GM23248 (cell line): ENCODE measurements at places on chromosomes 3 and 15. TPM values are rescaled to one million over a fixed set of nuclear protein-coding genes. Genes with fewer than 3 reads are reported as not detected.
A peak's percentile ranks its signal among the peaks of the same experiment; 100 is the strongest.

Gene NOX5
- 0.11 TPM in 1 of 2 replicates, not detected in the other for total RNA-seq

Gene ZNF660
- 0.76 and 0.97 TPM in 2 replicates for total RNA-seq

Gene TTLL13
- total RNA-seq: not detected in 2 replicates

Gene UBA5
- 46.3 and 61.2 TPM in 2 replicates for total RNA-seq

Gene C2CD4A
- total RNA-seq: not detected in 2 replicates

Gene UROC1
- total RNA-seq: not detected in 2 replicates

Gene SAMD7
- total RNA-seq: not detected in 2 replicates

Gene ABI3BP
- total RNA-seq: 6.8 and 16.8 TPM in 2 replicates

Gene PLSCR2
- total RNA-seq: not detected in 2 replicates

Gene PLA2G4B
- total RNA-seq: 1.4 TPM in 1 of 2 replicates, not detected in the other

Gene ADGRG7
- total RNA-seq: not detected in 2 replicates

Gene ARPP21
- total RNA-seq: not detected in 2 replicates

DNA sequence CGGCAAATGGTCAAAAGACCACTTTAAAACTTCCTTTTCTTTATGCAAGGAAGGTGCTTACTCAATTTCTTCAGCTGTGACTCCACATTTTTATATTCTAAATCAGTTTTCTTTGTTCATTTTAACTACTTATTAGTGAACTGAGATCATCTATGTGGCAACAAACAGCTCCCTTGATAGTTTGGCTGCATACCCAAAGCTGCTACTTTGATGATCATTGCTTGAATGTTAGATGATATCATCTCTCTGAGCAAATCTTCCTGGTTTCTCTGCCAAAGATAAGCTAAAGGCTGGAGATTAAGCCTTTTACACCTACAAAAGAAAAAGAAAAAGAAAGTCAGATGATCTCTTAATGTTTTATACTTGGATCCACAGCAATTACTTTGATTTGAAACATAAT, 95.5 kb downstream of the DPH6 start:
- peak; percentile 86 for DNase-seq

DNA sequence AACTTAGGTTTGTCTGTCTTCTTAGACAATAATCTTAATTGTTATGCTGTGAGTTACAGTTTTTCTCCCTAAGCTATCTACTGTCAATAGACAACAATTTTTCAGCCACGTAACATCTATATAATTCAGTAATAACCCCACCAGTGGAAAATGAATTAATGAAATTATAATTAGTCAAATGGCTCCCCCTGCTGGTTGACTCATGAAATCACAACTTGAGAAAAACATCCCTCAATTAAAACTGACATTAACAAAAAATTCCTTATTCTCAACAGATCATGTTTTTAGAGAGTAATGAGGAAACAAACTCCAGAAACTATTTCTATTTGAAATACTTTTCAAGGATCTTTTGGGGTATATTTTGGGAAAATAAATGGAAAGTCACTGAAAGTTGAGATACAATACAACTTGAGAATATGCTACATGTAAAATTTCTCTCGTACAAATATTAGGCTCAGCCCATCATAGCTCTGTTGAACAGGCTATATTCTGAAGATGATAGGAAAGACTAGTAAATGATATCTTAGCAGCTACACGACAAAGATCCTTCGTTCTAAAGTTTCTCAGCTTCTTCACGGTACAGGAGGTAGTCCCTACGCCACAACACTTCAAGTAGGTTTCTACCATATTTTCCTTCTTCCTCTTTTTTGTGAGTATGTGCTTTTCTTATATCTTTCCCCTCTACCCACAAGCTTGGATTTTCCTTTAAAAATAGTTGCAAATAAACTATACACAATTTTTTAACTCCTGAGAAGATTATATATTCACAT, 20.7 kb downstream of the PPP1R2 start:
- peak; percentile 67 for DNase-seq

DNA sequence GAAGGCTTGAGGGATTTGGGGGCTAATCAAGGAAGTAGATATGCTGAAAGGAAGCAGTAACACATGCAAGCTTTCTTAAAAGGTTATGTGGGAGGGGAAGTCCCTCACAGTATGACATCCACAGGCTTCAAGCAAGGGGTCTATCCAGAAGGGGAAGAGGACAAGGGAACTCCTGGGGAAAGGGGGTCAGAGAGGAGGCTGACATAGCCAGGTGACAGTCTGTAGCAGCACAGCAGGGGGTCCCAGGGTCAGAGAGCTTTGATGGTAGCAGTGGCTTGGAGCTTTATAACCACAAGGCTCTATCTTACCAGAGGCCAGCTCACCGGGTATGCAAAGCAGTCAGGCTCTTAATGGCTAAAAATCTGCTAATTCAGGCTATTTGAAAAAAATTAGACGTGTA, 150.6 kb upstream of the NSMCE3 start:
- DNase-seq: no peak

DNA sequence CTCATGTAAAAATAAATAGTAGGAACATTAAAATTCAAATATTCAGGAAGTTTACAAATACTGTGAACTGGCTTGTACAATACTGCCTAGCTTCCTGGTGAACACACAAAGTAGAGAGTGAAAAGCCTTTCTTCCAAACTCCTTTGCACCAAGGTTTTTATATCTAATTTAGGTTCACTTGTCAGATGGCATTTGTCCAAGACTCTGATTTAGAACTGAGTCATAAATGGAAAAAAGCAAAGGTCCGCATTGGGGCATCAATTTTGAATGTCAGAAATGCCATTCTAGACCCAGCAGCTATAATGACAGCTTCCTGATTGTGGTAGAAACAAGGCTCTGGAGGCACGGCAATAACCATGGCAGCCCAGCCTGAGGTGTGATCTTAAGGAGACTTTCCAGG, 160.7 kb downstream of the PDE8A start:
- DNase-seq: peak; percentile 68

GRCh38 chr3:42228796-42229195, 37.2 kb downstream of the CCK start:
- peak; percentile 13 for DNase-seq

- DNase-seq: no peak
Observed at GRCh38 chr15:76208786-76209424, 102.4 kb downstream of the ETFA start.

GRCh38 chr3:150544726-150545125, 1.6 kb downstream of the SERP1 start:
- peak; percentile 38 for DNase-seq

- DNase-seq: no peak
Observed at GRCh38 chr3:27671101-27671500, 51.0 kb downstream of the EOMES start.

- DNase-seq: peak; percentile 29
Observed at GRCh38 chr3:153617463-153617862, 455.4 kb downstream of the RAP2B start.

DNA sequence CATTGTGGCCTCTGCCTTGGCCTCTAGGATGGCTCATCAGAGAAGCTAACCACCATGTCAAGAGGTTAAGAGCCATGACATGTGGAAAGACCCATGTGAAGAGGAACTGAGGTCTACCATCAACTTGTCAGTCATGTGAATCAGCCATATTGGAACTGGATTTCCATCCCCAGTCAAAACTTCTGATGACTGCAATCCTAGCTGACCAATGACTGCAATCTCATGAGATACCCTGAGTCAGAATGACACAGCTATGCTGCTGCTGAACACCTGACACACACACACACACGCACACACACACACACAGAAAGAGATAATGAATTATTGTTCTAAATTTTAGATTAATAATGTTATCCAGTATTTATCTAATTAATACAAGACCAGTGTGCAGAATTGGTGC, 337.5 kb upstream of the LMCD1 start:
- no peak for DNase-seq

GRCh38 chr3:152696962-152697361, 138.0 kb upstream of the P2RY1 start:
- no peak for DNase-seq

DNA sequence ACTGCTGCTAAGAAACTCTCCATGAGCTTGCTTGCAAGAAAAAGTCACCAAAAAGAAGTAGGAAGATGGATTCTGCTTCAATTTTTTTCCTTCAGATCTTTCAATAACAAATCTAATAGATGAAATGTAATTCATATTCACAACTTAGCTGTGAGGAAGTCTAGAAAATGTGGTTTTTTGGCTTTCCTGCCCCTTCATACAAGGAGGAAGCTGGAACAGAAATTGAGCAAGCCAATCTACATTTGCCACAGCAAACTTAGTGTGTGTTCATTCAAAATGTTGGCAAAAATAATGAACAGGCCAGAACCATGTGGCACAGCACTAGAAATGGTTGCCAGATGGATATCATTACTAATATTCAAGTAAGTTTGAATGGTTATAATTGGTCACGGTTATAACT, 93.2 kb upstream of the NEDD4 start:
- no peak for DNase-seq

DNA sequence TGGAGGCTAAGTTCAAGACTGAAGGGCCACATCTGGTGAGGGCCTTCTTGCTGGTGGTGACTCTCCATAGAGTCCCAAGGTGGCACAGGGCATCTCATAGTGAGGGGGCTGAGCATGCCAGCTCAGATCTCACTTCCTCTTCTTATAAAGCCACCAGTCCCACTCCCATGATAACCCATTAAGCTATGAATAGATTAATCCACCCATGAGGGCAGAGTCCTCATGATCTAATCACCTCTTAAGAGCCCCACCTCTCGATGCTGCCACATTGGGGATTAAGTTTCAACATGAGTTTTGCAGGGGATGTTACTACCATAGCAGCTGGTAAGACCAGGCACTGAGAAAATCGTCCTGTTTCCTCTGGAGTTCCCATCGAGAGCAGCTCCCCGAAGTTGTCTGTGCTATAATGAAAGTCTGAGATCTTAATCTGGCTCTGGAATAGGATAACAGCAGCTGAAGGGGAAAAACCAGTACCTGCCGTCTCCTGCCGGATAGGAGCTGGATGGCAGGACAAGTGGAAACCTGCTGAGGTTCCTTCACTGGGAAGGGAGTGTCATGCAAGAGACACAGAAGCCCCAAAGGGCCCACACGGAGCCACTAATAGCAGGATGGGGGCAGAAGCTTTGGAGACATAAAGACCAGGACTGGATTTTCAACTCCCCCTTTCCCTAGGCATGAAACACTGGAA, 79.5 kb upstream of the EPHB3 start:
- no peak for DNase-seq

GRCh38 chr3:23648326-23648995, 157.3 kb upstream of the UBE2E1 start:
- DNase-seq: peak; percentile 72

DNA sequence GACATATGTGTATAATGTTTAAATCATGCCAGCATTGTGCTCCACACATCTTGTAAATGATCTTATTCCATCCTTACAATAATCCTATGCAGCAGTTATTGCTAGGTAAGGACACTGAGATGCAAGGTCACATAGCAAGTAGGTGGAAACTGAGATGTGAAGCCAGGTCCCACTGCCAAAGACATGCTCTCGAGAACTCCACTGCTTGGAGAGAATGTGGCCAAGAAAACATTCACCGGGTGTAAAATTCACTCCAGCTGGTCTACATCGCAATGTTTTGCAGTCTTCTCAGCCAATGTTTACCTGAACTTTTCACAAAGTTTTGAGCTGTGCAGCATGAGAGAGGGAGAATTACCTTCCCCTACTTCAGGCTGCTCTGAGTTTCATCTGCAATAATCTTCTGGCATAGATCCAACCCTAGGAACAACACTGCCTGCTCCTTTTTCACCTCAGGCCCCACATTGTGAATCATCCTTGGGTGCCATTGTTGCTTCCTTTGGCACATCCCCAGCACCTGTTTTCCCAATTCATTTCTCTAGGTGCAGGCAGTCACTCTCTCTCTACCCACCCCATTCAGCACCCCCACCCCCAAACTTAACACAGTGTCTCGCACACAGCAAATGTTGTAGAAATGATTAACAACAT, 53.5 kb upstream of the PRTG start:
- DNase-seq: peak; percentile 33

- no peak for DNase-seq
Observed at GRCh38 chr3:13594991-13595421, 46.1 kb downstream of the FBLN2 start.

GRCh38 chr3:132641837-132642538, 17.6 kb downstream of the ACAD11 start:
- peak; percentile 76 for DNase-seq

- peak; percentile 50 for DNase-seq
Observed at GRCh38 chr3:61250784-61251173, 473 bp downstream of the FHIT start.

- no peak for DNase-seq
Observed at GRCh38 chr15:57053470-57053869, 135.0 kb downstream of the TCF12 start.

DNA sequence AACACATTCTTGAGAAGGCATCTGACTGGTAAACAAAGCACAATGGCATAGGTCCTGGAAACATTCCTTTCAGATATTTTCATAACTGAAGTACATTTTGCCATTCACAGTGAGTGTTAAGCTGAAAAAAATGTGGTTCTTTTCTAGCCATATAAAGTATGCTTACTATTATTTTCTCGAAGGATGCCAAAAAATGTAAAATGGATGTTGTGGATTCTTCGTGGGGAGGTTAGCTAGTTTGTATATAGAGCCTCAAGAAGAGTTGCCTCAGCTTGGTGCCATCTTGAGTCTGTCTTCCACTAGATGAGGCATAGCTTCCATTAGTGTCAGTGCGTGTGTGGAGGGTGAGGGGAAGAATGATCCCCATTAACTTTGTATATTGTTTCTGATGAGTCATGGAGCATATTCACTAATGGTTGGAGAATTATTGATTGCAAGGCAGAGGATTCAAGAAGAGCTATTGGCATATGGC, 4.1 kb downstream of the MBNL1 start:
- peak; percentile 87 for DNase-seq

DNA sequence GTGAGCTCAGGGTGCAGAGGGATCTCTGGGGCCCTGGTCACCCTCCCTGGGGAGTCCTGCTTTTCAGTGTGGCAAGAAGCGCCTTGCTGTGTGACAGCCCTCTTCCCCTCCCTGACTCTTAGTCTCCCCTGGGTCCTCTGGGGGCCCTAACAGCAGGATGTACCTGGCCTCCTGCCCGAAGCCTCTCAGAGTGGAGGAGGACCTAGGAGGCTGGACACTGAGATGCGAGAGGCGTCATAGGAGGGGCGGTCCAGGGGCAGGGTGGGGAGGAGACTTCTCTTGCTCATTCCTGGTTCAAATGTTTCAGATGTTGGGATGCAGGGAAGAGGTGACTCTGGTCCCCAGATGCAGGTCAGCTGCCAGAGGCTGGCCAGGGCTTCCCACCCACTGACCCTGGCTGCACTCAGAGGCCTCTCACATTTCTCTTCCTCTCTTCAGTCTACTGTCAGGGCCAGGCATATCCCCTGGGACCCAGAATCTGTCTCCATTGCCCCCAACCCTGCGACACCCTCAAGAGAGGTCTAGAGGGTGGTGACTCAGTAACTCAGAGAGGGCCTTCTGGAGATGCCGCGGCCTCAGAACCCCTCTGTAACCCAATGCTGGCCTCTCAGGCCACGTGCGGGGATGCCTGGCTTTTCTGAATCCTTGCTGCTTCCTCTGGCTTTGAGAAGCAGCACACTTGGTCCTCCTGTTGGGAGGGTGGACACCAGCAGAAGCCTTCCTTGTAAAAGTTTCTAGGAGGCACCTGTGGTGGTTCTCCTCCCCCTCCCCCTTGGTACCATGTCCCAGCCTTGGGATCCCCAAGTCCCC, 25.9 kb downstream of the SNX33 start:
- DNase-seq: peak; percentile 90

DNA sequence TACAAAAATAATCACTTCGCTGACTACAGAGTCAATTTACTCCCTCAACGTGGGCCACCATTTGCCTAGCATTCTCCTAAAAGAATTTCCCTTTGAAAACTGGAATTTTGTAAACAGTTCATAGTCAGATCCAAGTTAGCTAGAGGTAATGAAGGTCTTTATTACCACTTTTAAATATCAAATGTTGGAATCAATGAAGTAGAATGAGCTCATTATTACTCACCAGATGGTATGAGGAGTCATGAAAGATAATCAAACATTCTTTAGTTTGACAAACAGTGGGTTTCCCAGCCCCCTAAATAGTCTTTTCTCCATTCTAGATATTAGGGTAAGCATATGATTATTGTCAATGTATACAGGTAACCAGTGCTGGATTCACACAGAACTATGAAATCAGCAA, 455.7 kb upstream of the THBS1 start:
- DNase-seq: peak; percentile 61
